ENCODE measurements at places on chromosomes 6 and 20. TPM values are rescaled to one million over a fixed set of nuclear protein-coding genes. Genes with fewer than 3 reads are reported as not detected.

Gene FNDC11
- total RNA-seq, result 0.25 TPM

Gene AAR2
- 41.5 TPM for total RNA-seq

Gene DUSP15
- total RNA-seq, result 1.4 TPM

Gene OSTM1
- 16.0 TPM for total RNA-seq

Gene RAE1
- 57.1 TPM for total RNA-seq

Gene NKX2-2
- not detected for total RNA-seq

Gene PRSS16
- 3.2 TPM for total RNA-seq

Gene ATP6V1G2
- total RNA-seq, result 0.98 TPM

Gene HLA-DRB1
- total RNA-seq, result not detected

Gene ECT2L
- not detected for total RNA-seq

Gene THBD
- 94.3 TPM for total RNA-seq
